ENCODE measurements at places on chromosomes 5 and 9.

DNA sequence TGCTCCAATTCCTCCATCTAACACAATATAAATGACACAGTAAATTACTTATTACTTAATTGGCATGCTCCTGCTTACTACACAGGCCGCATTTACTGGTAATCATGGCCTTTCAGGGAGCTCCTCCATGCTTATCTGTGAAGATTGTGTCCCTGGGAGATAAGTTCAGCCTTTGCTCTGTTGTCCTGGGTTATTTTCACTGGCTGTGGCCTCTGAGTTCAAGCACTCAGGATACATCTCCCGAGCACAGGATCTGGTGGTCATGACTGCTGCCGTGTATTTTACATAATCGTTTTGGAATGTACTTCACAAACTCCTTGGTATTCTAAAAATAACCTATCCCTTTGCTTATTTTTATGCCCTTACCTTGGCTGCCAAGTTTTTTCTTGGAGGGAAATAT lies 215.7 kb downstream of the ICE1 start:
- no peak for DNase-seq

GRCh38 chr9:89842267-89842768 lies 237.5 kb downstream of the GADD45G start:
- no peak for DNase-seq

DNA sequence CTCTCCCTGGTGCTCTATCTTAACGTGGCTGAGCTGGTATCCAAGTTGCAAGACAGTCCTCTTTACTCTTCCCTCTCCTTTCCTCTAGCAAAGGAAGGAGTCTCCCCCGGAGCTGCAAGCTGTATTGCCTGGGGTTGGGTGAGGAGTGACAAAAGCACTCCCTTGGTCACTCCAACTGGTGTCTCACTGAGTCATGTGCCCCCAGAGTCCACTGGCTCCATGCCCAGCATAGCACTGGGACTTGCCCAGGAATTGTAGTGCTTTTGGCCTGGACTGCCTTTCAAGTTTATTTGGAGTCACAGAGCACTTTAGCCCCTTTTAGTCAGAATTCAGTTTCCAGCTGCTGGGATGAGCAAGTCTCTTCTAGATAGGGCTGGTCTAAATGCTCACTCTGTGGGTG lies 82.6 kb upstream of the FST start:
- DNase-seq = no peak

DNA sequence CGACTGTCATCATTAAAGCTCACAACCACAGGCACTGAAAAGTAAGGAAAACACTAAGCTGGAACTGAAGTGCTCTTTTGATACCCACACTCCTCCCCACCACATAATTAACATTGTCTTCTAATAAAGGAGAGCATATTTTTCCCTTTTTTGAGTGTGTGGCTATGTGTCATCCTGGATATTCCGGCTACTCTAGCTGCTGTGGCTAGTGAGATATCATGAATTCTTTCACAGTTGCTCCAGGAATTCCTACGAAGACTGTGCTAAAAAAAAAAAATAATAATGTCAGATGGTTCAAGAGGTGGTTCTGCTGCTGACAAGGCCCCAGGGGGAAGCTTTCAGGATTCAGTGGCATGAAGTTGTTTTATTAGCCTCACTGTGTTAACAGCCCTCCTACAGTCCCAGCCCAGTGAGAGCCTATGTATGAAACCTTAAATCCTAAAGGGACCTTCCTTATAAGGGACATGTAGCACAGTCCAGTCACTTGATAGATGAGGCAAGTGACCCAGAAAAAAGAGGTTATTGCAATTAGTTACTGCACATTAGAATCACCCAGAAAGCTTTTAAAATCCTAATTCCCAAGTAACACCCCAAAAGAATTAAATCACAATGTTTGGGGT lies 46.6 kb downstream of the TMEM252 start:
- DNase-seq = no peak

GRCh38 chr5:74044936-74045335 lies 418.9 kb downstream of the ARHGEF28 start:
- DNase-seq = no peak

DNA sequence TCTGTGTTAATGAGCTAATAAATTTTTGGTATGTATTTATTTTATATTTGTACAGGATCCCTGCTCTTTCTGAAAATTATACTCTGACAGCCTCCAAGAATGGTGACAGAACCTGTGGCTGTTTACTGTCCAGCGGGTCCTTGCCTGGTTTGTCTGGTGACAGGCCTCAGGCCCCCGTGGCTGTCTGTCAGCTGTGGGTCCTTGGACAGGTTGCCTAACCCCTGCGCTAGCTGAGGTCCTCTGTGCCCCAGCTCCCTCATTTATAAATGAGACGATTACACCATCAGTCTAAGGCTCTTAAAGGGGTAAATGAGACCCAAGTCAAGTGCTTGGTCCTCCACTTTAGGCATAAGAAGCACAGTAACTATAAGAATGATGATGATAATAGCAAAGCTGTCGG lies 125.1 kb upstream of the COL5A1 start:
- no peak for DNase-seq

DNA sequence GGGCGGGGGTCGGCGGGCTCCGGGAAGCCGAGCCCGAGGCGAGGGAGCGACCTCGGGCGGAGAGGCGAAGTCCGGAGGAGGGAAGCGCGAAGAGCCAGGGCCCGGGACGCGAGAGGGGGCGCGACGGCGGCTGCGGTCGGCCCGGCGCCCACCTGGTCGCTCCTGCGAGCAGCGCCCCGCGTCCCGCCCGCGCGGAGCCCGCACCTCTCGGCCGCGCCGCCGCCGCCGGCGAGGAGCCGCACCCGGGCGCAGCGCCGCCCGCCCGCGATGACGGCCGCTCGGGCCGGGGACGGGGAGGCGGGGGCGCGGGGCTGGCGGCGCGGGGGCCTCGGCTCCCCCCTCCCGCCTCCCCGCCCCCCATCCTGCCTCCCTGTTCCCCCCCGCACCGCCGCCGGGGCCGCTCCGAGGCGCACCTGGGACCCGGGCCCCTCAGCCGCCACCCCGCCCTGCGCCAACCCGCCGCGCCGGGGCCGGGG lies 2.6 kb downstream of the NR5A1 start:
- DNase-seq = no peak

DNA sequence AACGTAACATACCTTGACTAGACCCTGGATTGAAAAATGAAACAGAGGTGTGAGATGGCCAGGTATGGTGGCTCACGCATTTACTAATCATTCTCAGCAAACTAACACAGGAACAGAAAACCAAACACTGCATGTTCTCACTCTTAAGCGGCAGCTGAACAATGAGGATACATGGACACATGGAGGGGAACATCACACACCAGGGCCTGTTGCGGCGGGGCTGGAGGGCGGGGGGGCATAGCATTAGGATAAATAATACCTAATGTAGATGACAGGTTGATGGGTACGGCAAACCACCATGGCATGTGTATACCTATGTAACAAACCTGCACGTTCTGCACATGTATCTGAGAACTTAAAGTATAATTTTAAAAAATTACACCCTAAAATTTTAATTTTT lies 15.9 kb downstream of the RAPGEF6 start:
- DNase-seq = no peak

DNA sequence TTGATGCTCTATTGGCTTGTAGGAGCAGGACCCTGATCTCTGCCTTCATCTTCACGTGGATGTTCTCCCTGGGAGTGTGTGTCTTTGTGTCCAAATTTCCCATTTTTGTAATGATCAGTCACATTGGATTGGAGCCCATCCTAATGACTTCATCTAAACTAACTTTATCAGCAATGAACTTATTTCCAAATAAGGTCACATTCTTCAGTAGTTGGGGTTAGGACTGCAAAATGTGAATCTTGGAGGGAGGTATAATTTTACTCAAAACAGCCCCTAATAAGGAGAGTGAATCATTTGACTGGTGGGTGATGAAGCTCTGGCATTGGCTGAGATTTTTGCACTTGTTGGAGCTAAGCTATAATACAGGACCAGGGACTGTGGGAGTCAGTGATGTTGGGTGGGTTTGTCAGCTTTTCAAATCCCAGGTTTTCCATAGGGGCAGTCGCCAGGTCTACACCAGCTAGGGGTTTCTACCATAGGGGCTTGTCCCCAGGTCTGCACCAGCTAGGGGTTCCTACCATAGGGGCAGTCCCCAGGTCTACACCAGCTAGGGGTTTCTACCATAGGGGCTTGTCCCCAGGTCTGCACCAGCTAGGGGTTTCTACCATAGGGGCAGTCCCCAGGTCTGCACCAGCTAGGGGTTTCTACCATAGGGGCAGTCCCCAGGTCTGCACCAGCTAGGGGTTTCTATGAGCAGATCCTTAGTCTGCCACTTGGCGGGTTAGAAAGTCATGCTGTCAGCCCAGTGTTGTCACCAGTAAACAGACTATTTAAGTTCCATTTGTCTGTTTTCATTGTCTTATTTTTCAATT lies 382.6 kb upstream of the DAP start:
- no peak for DNase-seq

- DNase-seq = no peak
Measured at GRCh38 chr9:111034898-111035539, 3.3 kb downstream of the LPAR1 start.

GRCh38 chr5:179192891-179193470 lies 132.8 kb downstream of the ZNF354C start:
- no peak for DNase-seq

DNA sequence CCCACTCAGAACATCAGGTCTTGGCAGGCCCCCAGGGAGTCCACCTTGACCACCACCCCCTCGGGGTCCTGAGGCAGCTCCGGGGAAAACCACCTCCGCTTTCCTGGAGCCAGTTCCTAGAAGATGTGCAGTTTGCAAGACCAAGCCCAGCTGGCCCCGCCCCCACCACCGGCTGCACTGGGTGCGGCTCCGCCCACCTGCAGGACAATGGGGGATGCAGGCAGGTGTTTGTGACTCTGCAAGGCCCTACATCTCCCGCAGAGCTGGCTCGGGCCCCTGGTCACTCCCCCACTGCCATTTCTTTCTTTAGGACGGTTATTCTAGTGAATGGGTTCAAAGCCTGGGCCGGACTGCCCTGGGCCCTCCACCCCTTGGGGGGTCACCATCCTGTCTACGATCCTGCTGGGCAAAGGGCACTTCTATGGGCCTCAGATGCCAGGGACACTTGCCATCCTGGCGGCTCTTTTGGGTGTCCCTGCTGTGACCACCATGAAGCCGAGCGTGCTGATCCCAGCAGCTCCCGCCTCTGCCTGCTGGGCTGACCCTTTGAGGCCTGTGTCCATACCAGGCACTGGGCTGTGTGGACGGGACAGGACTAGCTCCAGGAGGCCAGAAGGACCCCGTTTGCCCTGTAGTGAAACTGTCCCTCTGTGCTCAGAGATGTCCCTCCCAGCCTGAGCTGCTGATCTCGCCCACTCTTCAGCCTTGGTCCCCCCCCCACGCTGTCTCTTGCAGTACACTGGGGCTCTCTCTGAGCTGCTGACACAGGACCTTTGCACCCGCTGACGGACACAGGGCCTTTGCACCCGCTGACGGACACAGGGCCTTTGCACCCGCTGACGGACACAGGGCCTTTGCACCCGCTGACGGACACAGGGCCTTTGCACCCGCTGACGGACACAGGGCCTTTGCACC lies 5.9 kb upstream of the NACC2 start:
- no peak for DNase-seq

GRCh38 chr5:114266374-114266773 lies 95.5 kb upstream of the KCNN2 start:
- DNase-seq = no peak

DNA sequence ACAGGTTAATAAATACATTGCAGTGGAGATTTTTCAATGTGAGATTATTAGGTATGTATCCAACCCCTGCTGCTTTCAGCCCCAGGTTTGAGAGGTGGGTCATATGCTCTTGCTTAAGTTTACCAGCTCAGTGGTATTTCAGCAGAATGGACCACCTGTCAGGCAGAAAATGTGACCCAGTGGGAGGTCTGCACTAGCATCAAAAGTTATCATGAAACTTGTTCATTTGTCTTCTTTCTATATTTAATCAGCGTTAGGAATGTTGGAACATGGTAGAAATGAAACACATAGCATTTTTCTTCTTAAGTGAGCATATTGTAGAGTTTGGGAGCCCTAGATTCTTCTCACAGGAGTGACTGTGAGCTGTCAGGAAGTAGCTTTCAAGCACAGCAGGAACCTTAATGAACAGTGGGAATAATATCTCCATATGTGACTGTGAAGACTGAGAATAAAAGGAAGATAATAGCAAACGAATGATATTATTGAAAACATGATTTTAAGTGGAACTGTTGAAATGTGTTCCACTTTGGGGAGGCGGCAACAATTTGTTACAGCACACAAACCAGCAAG lies 596.9 kb upstream of the CDH6 start:
- DNase-seq = no peak

- no peak for DNase-seq
Measured at GRCh38 chr9:125024917-125025316, 84.0 kb upstream of the GOLGA1 start.

- DNase-seq = no peak
Measured at GRCh38 chr5:18314192-18314778, 680.0 kb downstream of the TAF11L14 start.

DNA sequence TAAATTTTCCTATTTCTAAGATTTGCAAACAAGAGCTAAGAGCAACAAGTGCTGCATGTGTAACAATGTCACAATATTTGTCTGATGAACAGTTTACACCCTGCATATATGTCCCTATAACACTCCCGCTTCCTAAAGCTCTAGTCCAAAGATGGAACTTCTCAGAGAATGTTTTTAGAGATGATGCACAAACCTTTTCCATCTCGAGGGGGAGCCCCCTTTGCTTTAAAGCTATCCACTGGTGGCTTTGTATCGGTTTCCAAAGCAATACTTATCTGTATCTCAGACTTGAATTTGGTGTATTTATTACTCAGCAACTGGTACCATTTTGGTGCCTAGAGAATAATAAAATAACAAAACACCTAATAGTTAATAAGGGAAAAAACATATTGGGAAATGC lies 11.0 kb downstream of the CEP120 start:
- no peak for DNase-seq

GRCh38 chr5:67746103-67746502 lies 469.5 kb upstream of the PIK3R1 start:
- no peak for DNase-seq

GRCh38 chr5:32020271-32020670 lies 153.8 kb downstream of the GOLPH3 start:
- DNase-seq = no peak

- no peak for DNase-seq
Measured at GRCh38 chr5:64632251-64632650, 58.1 kb upstream of the SHISAL2B start.

GRCh38 chr5:138180183-138180782 lies 1.4 kb downstream of the KIF20A start:
- DNase-seq = peak; percentile 17

DNA sequence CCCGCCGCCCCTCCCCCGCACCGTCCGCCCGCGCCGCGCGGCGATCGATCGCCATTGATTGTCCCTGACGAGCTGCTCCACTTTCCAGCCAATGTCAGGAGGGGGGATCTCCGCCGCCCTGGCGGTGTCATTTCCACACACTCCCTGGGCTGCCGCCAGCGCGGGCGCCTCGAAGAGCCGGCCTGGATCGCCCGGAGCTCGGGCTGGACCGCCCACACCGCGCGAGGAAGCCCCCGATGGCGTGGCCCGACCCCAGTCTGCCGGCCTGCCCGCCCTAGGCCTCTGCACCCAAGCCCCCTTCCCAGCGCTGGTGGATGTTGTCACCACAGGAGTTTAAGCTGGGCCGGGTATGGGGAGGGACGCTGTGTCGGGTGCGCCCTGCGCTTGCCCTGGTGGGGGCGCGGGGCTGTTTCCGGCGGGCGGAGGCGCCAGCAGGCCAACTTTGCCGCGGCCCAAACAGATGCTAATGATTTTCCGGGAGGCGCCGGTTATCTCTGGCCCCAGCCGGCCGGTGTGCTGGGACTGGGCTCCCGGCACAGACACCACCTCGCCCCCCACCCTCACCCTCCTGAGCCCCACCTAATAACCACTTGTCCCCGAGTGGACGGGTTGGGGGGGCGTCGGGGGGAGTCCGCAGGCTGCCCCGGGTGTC lies 10.6 kb upstream of the CXXC5 start:
- DNase-seq = no peak

- no peak for DNase-seq
Measured at GRCh38 chr5:7515284-7515914, 119.5 kb downstream of the ADCY2 start.
